ENCODE measurements at places on chromosomes 5 and 9. TPM values are rescaled to one million over a fixed set of nuclear protein-coding genes. Genes with fewer than 3 reads are reported as not detected.
A peak's percentile ranks its signal among the peaks of the same experiment; 100 is the strongest.

DNA sequence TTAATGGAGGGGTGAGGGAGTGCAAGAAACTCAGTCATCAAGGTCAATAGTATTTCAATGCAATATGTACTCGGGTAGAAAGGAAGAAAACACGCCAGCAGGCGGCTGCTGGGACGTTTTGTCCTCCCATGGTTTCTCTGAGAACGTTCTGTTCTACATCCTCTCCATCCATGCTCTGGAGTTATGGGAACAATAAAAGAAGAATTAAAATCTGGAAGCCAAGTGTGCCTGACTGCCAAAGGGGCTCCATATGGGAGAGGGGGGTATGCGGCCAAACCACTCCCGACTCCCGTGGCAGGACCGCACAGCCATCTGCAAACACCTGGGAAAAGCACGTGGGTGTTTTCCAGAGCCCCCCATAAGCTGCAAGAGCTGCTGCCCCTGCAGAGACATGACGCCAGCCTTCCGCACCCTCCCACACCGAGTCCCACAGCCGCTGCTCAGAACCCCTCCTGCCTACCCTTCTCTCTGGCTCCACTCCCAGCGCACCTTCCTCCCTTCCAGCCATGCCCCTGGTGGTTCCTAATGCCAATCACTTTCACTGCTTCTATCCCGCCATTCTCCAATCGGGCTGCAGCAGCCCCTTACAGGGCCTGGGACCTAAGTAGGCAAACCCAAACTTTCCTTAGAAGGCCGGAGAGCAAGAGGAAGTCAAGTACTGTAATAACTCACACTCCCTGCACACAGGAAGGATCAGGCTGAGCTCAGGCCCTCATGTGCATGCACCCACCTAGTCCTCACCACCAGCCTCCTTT is 241.6 kb downstream of the SYK start:
- H3K27ac ChIP-seq = no peak overlapping the region
- no peaks in the 10 kb centered on the region for H3K36me3 ChIP-seq
- no peaks in the 10 kb centered on the region for H3K27me3 ChIP-seq
- DNase-seq = no peak

DNA sequence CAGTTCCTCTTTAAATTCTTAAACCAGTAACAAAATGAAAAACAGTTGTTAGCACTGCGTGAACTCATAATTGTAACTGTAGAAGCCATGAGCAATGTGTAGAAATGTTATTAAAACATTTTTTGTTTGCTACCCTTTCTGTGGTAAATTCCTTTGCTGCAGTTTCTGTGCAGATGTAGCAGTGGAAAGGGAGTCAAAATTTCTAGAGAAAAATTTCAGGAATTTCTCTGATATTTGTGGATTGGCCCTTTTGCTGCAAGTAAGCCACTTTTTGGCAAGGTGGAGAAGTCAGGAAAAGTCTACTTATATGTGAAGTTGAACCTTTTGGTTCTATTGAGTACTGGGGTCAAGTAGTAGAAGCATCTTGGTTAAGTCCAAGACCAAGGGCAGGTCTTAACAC is 10.1 kb downstream of the FBXL7 start:
- DNase-seq = peak; percentile 79
- H3K36me3 ChIP-seq = no peaks in the 10 kb centered on the region
- H3K4me1 ChIP-seq = peaks cover 5% of the 10 kb centered on the region
- H3K4me3 ChIP-seq = no peak overlapping the region

RNF208 gene
- 0.33 TPM for total RNA-seq

GRCh38 chr9:114216081-114216480 is 60.7 kb downstream of the COL27A1 start:
- peaks cover 8% of the 10 kb centered on the region for H3K4me1 ChIP-seq
- no peaks in the 10 kb centered on the region for H3K36me3 ChIP-seq

ECSCR gene
- total RNA-seq = not detected

Data from fibroblast of lung (primary cell).